ENCODE measurements at places on chromosomes 1 and 21.

DNA sequence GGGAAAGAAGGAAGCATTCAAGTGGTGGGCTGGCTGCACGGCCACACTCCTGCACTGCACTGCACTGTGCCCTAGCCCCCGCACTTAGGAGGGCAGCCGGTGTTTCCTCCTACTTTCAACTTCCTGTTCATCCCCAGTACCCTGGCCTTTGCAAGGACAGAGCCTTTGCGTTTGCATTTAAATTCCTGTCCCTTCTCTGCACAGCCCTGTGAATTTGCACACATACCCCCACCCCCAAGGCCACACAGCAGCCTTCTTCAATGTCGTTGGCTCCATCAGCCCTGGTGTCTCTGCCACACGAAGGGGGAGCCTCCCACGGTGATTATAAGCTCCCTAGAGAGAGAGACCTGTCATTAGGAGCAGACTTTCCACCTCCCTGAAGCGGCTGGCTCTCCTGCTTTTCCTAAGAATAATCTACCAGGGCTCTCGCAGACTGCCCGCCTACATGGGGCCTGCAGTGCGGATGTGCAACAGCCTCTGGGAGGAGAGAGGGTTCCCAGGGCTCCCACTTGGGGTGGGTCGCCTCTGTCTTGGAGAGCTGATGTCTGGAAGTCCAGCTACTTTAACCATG lies 13.2 kb upstream of the SLC45A3 start:
- no peak for DNase-seq

- DNase-seq, result no peak
Observed at GRCh38 chr1:95223110-95223509, 10.9 kb upstream of the RWDD3 start.

DNA sequence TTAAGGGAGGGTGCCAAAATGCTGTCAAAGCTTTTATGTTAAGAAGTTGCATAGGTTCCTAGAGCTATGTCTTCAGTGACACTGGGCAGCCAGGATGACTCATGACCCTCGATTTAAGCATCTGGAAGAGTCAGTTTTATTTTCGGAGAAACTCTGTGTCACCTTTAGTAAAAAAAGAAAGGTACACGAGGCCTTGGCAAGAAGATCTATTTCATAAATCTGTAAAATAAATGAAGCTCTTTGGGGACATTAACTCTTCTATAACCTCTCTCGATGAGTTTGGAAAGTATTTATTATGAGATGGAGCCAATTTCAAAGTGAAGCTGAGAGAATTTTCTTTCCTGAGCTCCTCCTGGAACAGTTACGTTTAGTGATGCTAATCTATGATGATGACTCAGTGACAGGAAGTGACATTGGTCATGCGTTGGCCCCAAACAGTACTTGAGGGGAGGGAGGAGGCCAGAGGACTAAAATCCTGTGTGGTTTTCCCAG lies 156.5 kb downstream of the HLX start:
- no peak for DNase-seq

DNA sequence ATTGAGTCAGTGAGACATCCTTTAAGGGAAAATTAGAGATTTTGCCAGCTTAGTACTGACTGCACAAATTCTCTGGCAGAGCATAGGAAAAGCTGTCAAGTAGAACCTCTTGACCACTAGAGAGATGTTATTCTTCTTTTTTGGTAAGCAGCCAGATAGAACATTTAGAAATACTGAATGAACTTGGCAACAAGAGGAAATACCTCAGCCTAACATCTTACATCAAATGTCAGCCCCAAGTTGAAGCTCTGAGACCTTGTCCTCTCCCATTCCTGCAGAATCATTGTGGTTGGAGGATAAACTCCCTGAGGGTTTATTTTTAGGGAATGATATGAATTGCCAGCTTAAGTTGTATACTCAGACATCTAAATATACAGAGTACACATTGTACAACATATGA lies 53.5 kb downstream of the MIGA1 start:
- DNase-seq, result no peak

DNA sequence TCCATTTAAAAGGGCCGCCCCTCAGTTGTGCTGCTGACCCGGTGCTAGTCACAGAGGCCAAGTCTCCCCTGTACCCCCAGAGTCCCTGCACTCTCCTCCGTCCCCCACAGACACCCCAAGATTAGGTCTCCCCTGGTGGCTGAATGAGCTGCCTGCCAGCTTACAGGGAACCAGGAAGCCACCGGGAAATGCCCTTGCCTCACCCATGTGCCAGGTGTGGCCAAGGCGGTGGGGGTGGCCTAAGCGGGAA lies 32.7 kb downstream of the HSPG2 start:
- DNase-seq, result no peak

DNA sequence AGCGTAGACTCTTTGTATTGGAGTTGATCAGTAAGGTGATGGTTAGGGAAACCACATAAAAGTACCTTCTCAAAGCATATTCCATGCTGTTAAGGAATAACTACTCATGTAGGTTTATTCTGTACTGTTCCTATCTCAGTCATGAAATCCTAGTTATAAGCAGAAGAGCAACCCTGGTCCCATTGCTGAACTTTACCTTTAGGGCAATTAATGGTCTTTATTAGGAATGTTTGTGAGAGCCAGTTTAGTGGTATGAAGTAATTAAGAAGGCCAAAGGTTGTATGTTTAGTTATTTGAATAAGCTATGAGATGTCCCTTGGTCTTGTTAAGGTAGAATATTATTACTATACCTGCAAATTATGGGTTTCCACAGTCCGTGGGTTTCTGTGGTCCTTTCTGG lies 44.0 kb downstream of the ACP6 start:
- no peak for DNase-seq

GRCh38 chr1:70483342-70483741 lies 72.3 kb downstream of the CTH start:
- DNase-seq, result no peak

- no peak for DNase-seq
Observed at GRCh38 chr21:32414579-32415358, 2.3 kb downstream of the EVA1C start.

- no peak for DNase-seq
Observed at GRCh38 chr1:70142075-70142474, 63.3 kb downstream of the LRRC40 start.
